ENCODE measurements at places on chromosomes 12 and 14. TPM values are rescaled to one million over a fixed set of nuclear protein-coding genes. Genes with fewer than 3 reads are reported as not detected.

GRCh38 chr14:74907744-74908143 lies 15.3 kb downstream of the RPS6KL1 start:
- peaks cover 6% of the 10 kb centered on the region for H3K36me3 ChIP-seq
- DNase-seq = no peak
- H3K27ac ChIP-seq = no peak overlapping the region
- H3K4me3 ChIP-seq = no peak overlapping the region
- H3K4me1 ChIP-seq = no peaks in the 10 kb centered on the region
- no peaks in the 10 kb centered on the region for H3K27me3 ChIP-seq

DNA sequence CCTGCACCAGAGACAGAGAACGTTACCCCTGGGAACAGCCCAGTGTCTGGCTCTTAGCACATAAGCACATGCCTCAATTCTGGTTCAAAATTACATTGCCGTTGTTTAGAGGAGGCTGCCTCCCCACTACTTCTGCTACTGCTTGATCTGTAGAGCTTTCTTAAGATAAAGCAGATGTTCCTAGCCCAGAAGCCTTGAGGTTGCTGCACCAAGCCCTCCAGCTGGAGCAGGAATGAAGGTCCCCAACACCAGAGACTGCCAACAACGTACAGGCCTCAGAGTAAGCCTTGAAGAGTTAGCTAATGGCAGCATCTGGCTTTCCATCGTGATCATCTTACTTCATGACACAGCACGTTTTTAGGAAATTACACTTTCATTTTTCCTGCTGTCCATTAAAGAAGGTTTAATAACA lies 34.7 kb upstream of the AMIGO2 start:
- H3K4me1 ChIP-seq = peaks cover 17% of the 10 kb centered on the region
- no peaks in the 10 kb centered on the region for H3K36me3 ChIP-seq
- H3K27ac ChIP-seq = no peak overlapping the region

DNA sequence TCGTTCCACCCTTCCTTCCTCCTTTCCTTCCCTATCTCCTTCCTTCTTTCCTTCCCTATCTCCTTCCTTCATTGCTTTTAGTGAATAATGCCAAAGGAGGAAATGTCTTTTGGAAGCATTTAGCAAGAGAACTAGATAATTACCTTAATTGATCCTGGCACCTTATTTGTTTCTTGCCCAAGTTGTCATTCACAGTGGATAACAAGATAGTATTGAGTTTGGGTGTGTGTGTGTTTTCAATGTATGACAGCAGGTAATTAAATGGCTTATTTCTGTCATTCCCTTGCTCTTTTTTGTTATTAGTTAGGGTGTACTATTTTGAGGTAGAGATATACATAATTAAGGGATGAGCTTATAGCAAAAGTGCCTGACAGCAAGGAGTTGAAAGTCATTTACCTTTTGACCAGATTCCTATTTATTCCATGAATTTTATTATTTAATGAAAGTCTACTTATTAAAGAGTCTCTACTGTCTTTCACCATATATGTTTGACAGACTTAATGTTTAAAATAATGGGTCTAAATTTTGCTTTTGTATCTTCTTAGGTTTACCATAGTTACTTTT lies 30.2 kb downstream of the EID3 start:
- H3K36me3 ChIP-seq = no peaks in the 10 kb centered on the region
- H3K4me1 ChIP-seq = no peaks in the 10 kb centered on the region
- H3K4me3 ChIP-seq = no peak overlapping the region
- no peak overlapping the region for H3K27ac ChIP-seq
- H3K27me3 ChIP-seq = no peaks in the 10 kb centered on the region

- no peak overlapping the region for H3K4me3 ChIP-seq
- no peak for DNase-seq
- H3K27ac ChIP-seq = no peak overlapping the region
- no peaks in the 10 kb centered on the region for H3K27me3 ChIP-seq
Measured at GRCh38 chr14:60225265-60225664, 23.8 kb upstream of the PPM1A start.

The IFT81 gene
- 0.66 TPM for total RNA-seq

The NRL gene
- 4.3 TPM for total RNA-seq

GRCh38 chr12:115871714-115872113 lies 405.8 kb downstream of the MED13L start:
- H3K4me1 ChIP-seq = no peaks in the 10 kb centered on the region
- H3K4me3 ChIP-seq = no peak overlapping the region
- no peak overlapping the region for H3K27ac ChIP-seq

DNA sequence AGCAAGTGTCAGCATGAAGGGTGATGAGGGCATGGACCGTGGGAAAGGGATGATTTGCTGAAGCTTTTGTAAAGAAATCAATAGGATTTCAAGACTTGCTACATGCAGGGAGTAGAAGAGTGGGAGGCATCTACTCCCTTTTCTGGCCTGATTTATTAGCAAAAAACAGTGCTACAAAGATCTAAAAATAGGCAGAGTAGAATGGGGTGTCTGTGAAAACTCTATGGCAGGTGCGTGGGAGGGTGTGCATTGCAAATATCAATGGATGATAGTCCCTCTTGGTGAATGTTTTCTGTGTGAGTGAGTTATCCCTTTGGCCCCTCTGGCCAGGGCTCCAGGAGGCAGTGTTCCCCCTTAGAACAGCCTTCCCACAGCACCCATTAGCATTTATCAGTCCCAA lies 139.0 kb downstream of the SMOC1 start:
- DNase-seq = no peak
- H3K27me3 ChIP-seq = no peaks in the 10 kb centered on the region
- H3K36me3 ChIP-seq = no peaks in the 10 kb centered on the region
- H3K27ac ChIP-seq = no peak overlapping the region

The OTOGL gene
- not detected for total RNA-seq

The ZDHHC22 gene
- not detected for total RNA-seq

The NINJ2 gene
- total RNA-seq = 2.1 TPM

The GNG2 gene
- total RNA-seq = 170 TPM

The VAMP1 gene
- total RNA-seq = 38.7 TPM

The EFS gene
- not detected for total RNA-seq

The SMARCC2 gene
- total RNA-seq = 118 TPM

DNA sequence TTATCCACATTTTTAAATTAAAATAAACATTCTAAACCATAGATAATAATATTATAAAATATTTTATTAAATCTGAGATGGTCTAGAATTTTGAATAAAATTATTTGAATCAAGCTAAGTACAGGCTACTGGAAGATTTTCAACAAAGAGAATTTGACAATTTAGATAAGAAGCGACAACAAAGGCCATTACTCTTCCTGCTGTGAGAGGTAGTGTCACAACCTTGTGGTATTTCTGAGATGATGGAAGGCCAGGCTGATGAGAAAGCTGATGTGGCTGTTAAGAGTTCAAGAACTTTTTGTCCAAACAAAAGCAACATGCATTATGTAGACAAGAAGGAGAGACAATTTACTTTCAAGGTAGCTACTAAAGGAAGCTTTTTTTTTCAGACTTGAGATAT lies 43.7 kb upstream of the CNTN1 start:
- no peaks in the 10 kb centered on the region for H3K4me1 ChIP-seq
- no peak overlapping the region for H3K4me3 ChIP-seq
- no peaks in the 10 kb centered on the region for H3K36me3 ChIP-seq
- no peaks in the 10 kb centered on the region for H3K27me3 ChIP-seq
- DNase-seq = no peak

- peaks cover 16% of the 10 kb centered on the region for H3K4me1 ChIP-seq
- DNase-seq = no peak
- no peaks in the 10 kb centered on the region for H3K36me3 ChIP-seq
Measured at GRCh38 chr14:63478437-63478852, 64.7 kb downstream of the PPP2R5E start.

DNA sequence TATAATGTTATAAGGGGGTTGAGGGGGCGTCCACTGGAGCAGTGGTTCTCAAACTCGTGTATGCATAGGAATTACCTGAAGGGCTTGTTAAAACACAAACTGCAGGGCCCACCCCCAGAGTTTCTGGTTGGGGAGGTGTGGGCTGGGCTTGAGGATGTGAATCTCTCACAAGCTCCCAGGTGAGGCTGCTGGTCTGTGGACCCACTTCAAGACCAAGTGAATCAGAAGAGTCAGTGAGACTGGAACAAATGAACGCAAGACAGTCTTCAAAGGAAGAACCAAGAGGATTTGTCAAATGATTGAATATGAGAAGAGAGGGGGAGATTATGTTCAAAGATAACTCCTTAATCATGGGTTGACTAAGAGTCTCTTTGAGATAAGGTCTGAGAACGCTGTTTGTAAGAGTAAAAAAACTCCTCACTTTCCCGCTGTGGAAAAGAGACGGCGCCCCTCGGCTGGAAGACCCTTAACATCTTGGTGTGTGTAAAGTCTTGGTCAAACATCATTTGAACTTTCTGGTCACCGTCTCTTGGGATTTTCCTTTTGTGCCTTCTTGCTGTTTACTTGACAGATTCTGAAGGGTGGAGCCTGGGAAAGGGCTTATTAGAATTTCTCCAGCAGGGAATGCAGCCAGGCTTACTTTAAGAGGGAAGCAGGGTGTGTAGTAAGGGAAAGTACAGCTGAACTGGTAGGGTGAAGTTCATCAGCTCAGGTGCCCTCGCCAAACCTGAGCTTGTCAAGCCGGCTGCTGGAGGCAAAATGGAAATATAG lies 5.3 kb upstream of the FOXN3 start:
- no peak overlapping the region for H3K4me3 ChIP-seq
- no peaks in the 10 kb centered on the region for H3K27me3 ChIP-seq
- no peaks in the 10 kb centered on the region for H3K36me3 ChIP-seq
- no peak overlapping the region for H3K27ac ChIP-seq
- peaks cover 14% of the 10 kb centered on the region for H3K4me1 ChIP-seq

The CARMIL3 gene
- total RNA-seq = 0.27 TPM

DNA sequence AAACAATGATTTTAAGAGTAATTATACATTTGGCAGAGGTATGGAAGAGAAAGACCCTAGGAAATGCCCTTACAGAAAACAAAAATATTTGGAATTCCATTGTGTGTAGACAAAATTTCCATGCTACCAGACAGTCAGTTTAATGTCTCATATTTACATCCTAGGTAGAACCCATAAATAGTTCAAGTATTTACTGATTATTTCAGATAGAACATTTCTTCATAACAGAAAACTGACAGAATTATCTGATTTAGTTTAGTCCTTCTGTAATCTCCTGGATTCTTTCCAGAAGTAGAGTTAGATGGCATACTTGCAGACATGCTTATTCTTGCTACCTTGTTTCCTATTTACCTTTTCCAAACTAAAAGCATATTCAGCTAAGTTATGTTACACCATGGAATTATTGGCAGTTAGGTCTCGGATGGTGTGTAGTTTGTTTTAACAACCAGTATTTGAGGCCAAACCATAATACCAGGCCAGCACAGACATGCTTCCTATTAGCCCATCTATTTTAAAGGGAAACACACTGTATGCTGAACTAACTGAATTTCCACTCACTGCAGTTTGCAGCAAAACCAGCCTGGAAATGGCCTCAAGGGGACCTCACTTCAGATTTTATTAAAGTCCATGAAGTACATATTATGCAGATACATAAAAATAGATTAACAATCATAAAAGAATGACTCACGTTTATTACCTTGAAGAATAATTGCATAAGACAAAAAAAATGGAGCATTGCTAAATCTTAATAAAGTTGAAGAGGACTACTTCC lies 126.6 kb upstream of the LRIG3 start:
- H3K4me1 ChIP-seq = no peaks in the 10 kb centered on the region
- DNase-seq = no peak
- no peak overlapping the region for H3K27ac ChIP-seq
- no peaks in the 10 kb centered on the region for H3K36me3 ChIP-seq

The OR4K13 gene
- total RNA-seq = not detected

- DNase-seq = no peak
- no peaks in the 10 kb centered on the region for H3K4me1 ChIP-seq
- H3K4me3 ChIP-seq = no peak overlapping the region
- H3K27ac ChIP-seq = no peak overlapping the region
- no peaks in the 10 kb centered on the region for H3K27me3 ChIP-seq
- peaks cover 9% of the 10 kb centered on the region for H3K36me3 ChIP-seq
Measured at GRCh38 chr12:30706476-30706875, 10.8 kb upstream of the IPO8 start.

Data from naive thymus-derived CD4-positive, alpha-beta T cell (primary cell).